WERI-Rb-1 (cell line): ENCODE measurements at places on chromosomes 3 and 15.

DNA sequence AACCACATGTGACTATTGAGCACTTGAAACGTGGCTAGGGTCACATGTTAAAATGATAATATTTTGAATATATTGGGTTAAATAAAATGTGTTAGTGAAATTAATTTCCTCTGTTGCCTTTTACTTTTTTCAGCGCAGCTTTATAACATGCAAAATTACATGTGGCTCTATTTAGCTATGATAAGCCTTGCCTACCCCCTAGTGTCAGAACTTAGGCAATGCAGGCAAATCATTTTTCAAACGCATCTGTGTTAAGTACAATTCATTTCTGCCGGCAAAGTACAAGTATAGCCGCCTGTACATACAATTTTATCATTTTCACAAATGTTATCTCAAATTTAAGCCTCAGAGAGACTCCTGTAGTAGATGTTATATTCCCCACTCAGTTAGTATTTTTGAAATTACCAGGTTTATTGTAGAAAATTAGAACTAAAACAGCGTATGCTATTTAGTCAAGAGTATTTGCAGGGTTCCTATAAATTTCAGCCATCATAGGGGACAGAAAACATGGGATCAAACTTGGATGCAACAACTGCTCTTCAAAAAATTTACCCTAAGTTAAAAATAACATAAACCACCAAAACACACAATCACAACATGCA lies 56.1 kb downstream of the TAFA4 start:
- DNase-seq: peak; percentile 40

GRCh38 chr3:156477323-156477722 lies 77.6 kb downstream of the SSR3 start:
- no peak for DNase-seq

GRCh38 chr3:190306513-190307163 lies 15.6 kb downstream of the CLDN1 start:
- DNase-seq: peak; percentile 8

DNA sequence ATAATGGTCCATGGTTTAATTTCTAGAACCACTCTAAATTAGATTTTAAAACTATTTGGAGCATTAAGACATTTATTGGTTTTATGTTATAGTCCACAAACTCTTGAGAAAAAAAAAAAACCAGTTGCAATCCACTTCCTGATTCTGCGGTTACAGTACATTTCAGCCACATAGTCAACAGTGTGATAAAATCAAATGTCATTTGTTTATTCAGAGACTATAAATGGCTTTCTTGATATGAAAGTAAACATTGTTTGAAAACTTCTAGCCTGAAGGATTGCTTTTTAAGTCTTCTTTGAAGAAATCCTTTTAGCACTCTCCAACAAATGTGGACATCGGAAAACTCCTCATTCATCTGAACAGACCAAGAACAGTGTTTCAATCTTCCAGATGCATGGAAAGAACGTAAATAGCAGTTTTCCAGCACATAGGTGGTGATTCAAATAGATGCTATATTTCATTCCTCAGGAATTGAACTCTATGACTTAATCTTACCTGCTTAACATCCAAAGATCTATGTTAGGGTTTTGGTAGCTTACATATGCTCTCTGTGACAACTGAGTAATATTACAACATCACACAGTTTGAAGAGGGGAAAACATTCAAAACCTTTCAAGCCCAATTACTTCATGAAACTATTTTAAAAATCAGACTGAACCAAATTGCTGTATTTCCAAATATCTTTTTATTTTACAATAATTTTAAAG lies 87.8 kb upstream of the UBE2E2 start:
- no peak for DNase-seq

GRCh38 chr3:81295906-81296577 lies 465.4 kb downstream of the GBE1 start:
- DNase-seq: no peak

- DNase-seq: peak; percentile 67
Observed at GRCh38 chr3:10758304-10759037, 57.6 kb upstream of the SLC6A11 start.

DNA sequence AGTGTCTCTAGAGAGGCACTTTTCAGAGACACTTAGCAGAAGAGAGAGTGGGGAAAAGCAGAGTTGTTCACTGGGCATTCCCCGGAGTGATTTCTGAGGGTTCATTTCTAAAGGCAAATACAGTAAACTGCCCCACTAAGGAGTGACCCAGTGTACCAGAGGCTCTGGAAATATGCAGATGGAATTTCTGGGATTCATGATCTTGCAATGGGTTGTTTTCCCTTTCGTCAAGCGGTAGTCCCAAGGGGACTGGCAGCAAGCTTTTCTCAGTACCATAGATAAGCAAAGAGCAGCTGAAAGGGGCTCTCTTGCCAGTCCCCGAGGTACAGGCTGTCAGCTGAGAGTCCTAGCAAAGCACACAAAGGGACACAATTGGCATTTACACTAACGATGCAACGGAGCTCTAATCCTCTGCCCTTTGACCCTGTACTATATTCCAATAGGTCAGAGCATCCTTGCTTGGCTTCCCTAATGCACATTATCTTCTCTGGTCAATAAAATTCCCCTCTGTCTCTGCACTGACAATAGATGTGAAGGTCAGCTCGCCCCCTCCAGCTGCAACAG lies 155.6 kb downstream of the SEMA6D start:
- no peak for DNase-seq

GRCh38 chr15:65888981-65889380 lies 19.7 kb downstream of the RAB11A start:
- no peak for DNase-seq

DNA sequence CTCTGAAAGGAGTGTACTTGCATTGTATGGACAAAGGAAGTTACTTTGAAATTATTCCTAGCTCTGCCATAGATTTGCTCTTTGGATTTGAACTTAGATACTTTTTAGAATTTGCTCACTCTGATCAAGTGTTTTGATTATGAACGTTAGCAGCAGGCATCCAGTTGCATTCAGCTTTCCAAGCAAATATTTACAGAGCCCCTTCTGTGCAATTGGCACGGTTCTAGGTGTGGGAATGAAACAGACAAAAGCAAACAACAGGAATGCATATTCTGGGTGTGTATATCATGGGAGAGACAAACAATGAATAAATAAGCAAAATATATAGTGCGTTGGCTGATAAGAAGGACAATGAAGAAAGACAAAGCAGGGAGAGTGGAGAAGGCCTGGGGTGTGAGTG lies 125.5 kb upstream of the ADAMTS9 start:
- DNase-seq: no peak

GRCh38 chr15:42165106-42165505 lies 8.7 kb upstream of the PLA2G4F start:
- DNase-seq: no peak

DNA sequence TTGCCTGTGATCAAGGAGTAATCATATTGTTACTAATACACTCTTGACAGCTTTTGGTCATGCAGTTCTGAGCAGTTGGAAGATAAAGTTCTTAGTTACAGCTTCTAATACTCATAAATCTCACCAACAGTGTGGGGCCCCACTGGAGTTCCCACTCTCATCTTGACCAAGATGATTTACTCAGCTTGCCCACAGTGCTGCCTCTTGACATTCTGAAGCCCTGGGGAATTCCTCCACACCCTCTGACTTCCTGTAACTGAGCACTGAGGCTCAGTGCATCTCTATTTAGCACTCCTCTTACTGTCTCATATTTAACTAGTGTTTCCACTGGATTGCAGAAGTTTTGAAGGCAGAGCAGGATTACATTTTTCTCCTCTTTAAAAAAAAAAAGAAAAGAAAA lies 1.9 kb upstream of the ARL6IP5 start:
- peak; percentile 42 for DNase-seq

DNA sequence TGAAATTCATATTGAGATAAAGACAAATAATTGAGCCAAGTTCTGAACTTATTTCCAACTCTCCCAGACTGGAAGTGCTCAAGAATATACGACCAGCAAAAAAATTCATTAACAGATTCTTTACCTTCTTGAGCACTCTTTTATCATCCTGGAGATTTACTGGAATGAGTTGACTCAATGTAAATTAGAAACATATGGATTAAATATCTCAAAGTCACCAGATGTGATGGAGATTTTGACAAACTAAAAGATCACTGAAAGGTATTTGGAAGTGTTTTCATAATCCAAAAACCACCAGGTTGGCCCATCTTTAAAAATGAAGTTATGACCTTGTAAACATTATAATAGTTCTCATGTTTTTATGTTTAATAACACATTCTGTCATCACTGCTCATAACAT lies 433.2 kb upstream of the RASGRP1 start:
- no peak for DNase-seq

DNA sequence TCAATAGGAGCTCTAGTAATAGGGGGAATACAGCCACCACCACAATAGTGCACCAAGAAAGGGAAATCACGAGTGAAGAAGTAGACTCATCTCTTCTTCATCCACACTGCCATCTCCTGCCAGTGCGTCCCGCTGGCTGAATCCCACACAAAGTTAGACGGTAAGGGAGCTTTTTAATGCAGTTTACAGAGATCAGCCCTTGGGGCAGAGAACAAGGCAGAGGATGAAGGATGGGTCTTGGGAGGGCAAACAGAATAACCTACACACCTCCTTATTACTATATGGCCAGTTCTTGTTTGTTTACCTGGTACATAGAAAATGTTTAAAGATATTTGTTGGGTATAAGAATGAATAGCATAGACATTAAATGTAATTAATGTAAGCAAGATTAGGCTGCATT lies 11.0 kb upstream of the DPH6 start:
- no peak for DNase-seq

GRCh38 chr3:53613125-53613524 lies 118.7 kb downstream of the CACNA1D start:
- no peak for DNase-seq

GRCh38 chr3:67856718-67857117 lies 202.3 kb upstream of the SUCLG2 start:
- DNase-seq: no peak

DNA sequence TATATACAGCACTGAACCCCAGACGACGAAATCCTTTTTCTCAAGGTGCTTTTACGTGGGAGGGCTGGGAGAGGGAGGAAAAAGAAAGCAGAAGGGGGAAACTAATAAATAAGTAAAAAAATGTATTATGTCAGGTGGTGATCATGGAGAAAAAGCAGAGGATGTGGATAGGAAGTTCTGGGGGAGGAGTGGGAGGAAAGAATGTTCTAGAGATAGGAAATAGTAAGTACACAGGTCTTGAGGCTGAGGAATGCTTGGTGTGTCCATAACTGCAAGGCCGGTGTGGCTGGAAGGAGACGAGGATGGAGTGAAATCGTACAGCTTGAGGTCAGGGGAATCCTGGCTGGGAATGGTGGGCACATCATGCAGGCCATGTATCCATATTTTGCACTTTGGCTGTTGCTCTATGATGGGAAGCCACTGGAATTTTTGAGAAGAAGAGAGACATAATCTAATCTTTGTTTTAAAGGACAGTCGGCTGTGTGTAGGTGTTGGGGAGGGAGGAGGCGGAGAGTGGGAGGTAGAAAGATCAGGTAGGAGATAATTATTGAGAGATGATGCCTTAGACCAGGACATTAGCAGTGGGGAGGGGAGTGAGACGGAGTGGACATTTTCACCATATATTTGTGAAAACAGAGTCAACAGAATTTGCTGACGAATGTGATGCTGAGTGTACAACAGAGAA lies 1.8 kb upstream of the UBE2E2 start:
- no peak for DNase-seq

- no peak for DNase-seq
Observed at GRCh38 chr3:115071166-115071565, 75.9 kb downstream of the ZBTB20 start.

DNA sequence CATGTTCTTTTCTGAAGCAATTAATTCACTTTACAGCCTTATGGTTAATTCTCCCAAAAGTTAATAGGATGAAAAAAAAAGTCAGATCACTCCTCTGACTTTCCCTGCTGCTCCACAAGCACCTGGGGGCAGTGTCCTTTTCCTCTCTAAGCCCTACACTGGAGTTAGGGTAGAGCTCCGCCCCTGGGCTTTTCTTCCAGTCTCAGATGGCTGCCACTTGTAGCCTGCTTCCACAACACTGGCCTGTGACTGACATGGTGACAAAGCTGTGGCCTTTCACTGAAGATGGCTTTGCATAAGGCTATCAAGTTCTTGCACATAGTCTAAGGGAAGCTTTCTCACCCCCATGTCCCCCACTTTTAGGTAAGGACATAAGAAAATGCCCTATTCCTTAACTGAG lies 1.3 kb upstream of the MON1A start:
- DNase-seq: peak; percentile 86

- peak; percentile 16 for DNase-seq
Observed at GRCh38 chr3:140898340-140899180, 43.1 kb upstream of the SLC25A36 start.

DNA sequence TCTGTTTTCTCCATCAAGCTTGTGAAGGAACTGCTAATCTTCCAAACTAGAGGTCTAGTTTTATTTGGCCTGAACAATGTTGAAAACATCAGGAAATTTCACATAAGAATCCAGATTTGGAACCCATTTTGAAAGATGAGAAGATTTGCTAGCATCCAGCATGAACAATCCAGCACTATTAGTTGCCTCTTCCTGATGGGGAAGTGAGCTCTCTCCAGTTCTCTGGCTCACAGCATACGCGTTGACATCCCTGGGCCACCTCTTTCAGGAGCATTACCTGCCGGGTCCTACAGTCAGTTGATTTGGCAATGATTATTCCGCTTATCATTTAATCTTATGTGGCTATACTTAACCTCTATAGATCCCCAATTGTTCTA lies 10.9 kb downstream of the GPR87 start:
- no peak for DNase-seq

DNA sequence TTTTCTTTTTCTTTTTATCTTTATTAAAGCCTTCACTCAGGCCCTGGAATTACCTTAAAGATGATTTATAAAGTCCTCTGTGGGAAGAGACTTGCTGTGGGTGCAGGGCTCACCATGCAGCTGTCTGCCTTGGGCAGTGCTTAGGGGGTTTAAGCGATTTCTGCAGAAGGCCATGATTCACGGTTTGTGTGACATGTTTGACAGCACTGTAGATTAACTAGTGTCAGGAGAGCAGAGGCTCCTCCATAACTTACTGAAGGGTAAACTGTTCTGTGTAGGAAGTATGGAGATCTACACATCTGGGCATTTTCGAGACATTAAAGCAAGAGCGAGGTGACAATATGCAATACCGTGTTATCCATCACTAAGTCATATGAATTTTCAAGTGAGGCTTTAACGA lies 137.7 kb downstream of the LRIG1 start:
- DNase-seq: peak; percentile 64

DNA sequence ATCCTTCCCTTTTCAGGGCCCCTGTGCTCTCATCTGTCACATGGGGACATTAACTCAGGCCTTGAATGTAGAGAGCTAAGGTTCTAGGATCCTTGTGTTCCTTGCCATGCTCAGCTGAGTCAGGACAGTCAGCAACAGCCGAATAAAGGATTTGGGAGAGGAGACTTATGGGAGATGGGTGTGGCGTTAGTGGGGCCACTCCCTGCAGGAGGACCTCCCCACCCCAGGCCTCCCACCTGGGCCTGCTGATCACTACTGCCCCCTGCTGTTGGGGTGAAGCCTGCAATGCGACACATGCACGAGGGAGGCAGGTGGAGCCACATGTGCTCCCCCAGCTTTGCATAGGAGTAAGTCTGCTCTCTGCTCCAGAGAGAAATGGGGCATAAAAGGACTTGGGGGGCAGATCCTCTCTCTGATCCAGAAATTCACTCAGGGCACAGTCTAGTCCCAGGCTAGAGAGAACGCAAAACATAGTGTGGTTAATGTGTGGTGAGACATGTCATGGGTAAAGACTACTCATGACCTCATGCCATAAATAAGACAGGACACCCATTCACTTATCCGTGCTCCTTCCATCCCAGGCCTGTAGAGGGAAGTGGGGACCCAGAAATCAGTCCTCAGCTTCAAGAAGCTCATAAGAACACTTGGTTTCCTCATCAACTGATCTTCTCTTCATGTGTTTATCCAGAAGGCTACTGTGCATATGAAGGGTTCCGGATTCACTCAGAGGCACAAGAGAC lies 19.4 kb downstream of the RBP1 start:
- DNase-seq: peak; percentile 49
